ENCODE measurements at places on chromosomes 7 and 10.

DNA sequence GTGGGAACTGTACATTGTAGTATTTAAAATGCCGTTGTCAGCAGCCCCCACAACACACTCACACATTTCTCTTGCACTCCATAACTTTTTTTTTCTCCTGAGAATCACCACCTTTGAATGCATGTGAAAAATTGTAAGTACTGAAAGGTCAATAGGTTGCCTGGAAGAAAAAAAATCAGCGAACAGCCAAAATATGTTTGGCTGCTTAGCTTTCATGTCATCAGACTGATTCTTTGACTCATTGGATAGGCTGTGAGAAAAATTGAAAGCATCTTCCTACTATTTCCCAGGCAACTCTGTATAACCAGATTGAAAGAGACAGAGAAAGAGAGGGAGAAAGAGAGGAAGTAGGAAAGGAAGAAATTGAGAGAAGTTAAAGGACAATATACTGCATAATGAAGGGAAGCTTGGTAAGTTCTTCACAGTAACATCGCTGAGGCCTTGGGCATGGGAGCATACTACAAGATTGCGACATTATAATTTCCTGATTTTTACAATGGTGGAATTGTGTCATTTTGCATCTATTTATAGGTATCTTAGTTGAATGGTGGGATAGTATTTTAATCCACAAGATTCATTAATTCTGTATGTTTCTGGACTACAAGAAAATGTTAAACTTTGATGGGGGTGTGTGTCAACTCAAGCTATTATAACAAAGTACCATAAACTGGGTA is 249.3 kb upstream of the KCND2 start:
- no peak for DNase-seq

- no peak for DNase-seq
These were observed 30.5 kb upstream of the FBXW4 start for GRCh38 chr10:101725296-101726114.

GRCh38 chr7:16719699-16720098 is 33.9 kb upstream of the TSPAN13 start:
- DNase-seq: no peak

DNA sequence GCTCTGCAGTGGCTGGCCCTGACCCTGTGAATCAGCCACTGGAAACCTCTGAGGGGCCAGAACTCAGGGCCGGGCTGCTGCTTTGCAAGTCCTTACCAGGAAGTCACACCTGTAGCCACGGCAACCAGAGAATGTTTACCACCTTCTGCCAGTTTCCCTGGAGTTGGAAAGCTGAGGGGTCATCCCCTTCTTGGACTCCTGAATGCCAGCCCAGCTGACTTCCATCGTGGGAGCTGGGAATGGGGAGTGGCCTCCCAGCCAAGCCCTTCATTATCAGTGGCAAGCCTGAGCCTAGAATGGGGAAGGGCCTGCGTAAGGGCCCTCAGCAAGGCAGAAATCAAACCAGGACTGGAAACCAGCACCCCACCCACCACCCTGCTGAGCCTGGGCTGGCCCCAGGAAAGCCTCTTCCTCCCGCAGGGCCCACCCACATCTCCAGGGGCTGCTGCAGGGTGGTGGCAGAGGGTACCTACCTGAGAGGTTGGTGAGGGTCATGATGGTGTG is 6.5 kb upstream of the CRHR2 start:
- no peak for DNase-seq

DNA sequence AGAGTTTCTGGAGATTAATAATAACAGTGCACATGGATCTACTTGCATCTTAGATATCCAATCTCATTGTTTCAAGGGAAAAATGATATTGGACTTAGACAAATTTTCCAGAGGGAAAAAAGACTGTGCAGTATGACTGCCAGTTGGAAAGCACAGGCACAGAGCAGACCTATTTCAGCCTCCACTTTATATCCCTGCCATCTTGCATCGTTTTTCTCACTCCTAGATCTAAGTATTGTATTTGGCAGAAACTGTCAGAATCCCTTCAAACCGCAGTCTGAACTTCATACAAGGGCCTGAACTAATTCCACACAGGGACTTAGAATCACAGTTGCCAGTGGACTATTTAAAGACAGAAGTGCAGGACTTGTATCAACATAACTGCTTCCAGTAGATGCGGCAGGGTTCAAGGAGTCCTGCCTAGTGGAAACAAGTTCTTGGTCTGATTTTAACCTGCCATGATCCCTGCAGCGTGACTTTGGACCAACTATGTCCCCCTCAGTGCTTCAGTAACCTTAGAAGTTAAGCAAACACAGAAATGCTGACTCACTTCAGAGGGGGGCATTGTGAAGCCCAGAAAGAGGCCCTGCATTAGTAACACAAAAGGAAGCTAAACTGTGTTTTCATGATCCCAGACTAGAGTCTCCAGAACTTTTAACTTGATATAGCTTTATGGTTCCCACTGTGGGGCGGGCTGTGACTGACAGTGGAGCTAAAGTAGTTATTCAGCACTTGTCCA is 95.7 kb upstream of the PALS2 start:
- DNase-seq: peak; percentile 67

GRCh38 chr10:103713676-103714075 is 141.7 kb downstream of the SH3PXD2A start:
- no peak for DNase-seq

DNA sequence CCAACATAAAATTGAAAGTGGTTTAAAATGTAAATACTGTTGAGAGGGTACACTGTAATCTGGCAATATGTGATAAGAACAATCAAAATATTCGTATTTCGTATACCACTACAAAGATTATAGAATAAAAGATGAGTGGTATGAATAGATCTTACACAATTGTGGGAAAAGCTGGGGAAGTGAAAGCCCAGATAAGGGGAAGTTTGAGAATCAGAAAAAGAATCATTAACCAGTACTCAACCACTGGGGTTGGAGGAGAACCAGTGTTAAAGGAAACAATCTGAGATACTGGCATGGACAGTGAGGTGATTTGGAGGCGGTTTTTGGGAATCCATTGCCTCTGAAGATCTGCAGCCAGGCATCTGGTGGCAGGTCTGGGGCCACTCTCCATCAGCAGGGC is 59.7 kb upstream of the CDK14 start:
- no peak for DNase-seq

DNA sequence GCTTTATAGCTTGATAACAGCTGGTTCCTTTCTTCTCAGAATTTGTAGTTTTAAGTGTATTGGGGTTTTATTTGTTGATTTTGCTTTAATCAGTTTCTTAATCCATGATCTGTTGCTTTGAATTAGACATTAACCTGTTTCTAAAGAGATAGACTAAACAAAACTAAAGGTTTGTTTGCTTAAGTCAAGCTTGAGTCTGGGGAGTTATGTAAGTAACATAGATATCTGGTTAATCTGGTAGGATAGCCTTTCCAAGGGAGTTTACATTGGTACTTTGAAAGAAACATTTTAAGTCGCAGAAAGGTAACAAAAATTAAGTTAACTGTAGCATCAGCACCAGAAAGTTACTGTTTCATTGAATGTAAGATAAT is 5.4 kb downstream of the PPP2R2D start:
- no peak for DNase-seq

DNA sequence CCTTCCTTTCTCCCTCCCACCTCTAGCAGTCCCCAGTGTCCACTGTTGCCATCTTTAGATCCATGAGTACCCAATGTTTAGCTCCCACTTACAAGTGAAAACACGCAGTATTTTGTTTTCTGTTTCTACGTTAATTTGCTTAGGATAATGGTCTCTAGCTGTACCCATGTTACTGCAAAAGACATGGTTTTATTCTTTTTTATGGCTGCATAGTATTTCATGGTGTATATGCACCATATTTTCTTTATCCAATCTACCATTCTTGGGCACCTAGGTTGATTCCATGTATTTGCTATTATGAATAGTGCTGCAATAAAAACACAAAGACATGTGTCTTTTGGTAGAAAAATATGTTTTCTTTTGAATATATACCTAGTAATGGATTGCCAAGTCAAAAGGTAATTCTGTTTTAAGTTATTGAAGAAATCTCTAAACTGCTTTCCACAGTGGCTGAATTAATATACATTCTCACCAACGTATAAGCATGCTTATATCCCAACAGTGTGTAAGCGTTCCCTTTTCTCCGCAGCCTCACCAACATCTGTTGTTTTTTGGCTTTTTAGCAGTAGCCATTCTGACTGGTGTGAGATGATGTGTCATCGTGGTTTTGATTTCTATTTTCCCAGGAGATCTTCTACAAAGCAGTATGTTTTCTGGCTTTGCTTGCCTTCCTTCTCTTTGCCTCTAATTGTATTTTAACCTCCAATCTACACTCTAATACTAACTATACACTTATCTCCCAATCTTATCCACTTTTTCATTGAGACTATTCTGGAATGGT is 179.5 kb upstream of the PHF14 start:
- no peak for DNase-seq

DNA sequence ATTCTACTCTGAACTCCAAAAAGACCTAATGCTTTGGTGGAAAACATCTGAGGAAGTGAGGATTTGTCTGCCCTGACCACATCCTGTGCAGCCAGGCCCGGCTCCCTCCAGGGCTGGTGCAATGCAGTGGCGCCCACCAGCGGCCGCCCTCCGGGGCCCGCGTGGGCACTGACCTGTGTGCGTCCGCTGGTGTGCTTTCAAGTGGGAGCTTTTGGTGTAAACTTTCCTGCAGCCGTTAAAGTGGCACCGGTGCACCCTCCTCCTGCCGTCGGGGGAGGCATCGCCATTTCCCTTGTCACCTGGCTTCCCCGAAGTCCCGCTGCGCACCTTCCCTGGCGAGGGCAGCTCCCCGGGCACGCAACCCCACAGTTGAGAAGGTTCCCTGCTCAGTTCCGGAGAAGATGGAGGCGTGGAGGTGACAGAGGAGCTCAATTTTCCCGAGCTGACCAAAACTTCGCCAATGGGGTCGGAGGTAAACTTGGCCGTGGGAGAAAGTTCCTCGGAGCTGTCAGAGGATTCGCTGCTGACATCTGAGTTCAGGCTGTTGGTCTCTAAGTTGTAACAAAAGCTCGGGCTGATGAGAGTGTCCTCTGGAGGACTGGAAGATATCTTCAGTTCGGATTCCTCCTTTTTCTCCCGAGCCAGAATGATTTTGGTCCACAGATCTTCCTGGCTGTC is 3.4 kb downstream of the KLF6 start:
- no peak for DNase-seq

GRCh38 chr7:118040562-118040961 is 143.4 kb upstream of the LSM8 start:
- DNase-seq: no peak

- no peak for DNase-seq
These were observed 3.3 kb downstream of the MAP3K8 start for GRCh38 chr10:30437031-30437841.

- peak; percentile 15 for DNase-seq
These were observed 196.8 kb upstream of the POT1 start for GRCh38 chr7:125126376-125126775.

DNA sequence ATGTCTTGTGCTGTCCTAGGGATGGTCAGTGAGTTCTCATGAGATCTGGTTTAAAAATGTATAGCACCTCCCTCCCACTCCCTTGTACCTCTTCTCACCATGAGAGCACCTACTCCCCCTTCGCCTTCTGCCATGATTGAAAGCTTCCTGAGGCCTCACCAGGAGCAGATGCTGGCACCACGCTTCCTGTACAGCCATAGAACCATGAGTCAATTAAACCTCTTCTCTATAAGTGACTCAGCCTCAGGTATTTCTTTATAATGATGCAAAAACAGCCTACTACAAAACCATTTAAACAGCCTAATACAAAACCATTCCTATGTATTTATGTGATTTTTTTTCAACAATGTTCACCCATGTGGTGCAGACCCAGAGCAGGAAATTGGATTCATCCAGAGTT is 32.0 kb downstream of the KDM7A start:
- no peak for DNase-seq

GRCh38 chr7:41037691-41038090 is 665.2 kb downstream of the INHBA start:
- no peak for DNase-seq

- no peak for DNase-seq
These were observed 117.4 kb downstream of the VIPR2 start for GRCh38 chr7:159027056-159027788.

- DNase-seq: no peak
These were observed 27.9 kb downstream of the RALA start for GRCh38 chr7:39651265-39651664.

- no peak for DNase-seq
These were observed 176.6 kb downstream of the SEMA3E start for GRCh38 chr7:83472376-83472775.

DNA sequence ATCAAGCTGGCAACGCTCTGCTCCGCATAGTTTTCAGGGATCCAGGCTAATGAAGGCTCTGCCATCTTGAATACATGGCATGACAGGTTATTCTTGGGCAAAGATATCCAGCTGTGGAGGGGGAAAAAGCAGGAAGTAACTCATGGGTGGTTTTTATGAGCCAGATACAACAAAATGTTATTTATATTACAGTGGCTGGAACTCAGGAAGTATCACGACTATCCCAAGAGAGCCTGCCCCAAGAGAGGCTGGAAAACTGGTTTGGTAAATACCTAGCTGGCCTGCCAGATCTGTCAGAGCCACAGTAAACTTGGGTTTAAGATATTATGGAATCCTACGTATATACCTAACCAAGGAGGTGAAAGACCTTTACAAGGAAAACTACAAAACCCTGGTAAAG is 462.8 kb upstream of the ANKRD30A start:
- no peak for DNase-seq

- no peak for DNase-seq
These were observed 9.5 kb downstream of the GLI3 start for GRCh38 chr7:42227541-42227935.

DNA sequence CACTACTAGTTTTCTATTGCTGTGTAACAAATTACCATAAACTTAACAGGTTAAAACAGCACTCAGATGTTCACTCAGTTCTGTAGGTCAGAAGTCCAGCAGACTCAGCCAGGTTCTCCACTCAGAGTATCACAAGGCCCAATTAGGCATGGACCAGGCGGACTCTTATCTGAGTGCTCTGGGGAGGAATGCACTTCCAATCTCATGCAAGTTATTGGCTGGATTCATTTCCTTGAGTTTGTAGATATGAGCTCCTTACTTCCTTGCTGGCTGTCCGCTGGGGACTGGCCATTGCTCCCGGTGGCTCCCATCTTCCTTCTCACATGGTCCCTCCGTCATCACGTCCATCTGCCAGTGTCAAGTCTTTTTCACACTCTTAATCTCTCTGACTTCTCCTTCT is 137.0 kb upstream of the PRR15 start:
- no peak for DNase-seq

GRCh38 chr10:124736491-124737136 is 7.6 kb downstream of the FAM53B start:
- peak; percentile 51 for DNase-seq

GRCh38 chr7:147516391-147516790 is 1074.2 kb upstream of the C7orf33 start:
- no peak for DNase-seq

DNA sequence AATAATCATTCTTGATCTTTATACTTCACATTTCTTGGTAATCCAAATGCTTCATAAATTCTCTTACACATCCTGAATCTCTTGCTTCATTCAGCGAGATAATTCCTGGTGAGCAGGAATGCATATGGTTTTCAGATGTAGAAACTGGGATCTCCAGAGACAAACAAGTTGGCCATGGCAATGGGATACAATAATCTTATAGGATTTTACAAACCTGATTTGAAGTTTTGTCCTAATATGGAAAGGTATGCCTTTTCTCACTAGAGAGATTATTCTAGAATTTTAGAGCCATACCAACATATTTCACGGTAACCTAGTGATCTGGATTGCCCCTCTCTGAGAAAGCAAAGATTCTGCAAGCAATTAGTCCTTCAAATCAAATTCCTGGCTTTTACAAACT is 13.1 kb upstream of the TRDMT1 start:
- no peak for DNase-seq

Measured in renal cortex interstitium (tissue), 15 donors.